ENCODE measurements at places on chromosomes 2 and 18.

DNA sequence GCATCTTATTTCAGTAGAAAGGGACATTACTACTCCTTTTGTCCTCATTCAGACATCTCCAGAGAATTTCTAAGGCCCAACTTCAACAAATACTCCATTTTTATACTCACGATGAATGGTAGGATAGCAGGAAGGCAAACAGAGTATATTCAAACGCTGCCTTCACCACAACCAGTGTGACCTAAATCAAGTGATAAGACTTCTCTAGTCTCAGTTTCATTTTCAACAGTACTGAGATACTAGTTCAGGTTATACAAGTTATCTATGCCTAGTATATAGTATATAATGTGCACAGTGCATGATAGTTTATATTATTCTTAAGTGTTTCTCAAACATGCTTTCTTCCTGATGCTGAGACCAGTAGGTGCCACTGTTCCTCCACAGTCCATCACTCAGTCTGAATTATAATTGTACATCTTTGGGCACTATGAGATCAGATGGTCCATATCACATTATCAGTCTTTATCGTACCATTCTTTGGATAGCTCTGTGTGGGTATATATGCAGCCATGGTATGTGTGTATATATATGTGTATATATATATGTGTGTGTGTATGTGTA is 66.3 kb upstream of the RPE start:
- DNase-seq: no peak

DNA sequence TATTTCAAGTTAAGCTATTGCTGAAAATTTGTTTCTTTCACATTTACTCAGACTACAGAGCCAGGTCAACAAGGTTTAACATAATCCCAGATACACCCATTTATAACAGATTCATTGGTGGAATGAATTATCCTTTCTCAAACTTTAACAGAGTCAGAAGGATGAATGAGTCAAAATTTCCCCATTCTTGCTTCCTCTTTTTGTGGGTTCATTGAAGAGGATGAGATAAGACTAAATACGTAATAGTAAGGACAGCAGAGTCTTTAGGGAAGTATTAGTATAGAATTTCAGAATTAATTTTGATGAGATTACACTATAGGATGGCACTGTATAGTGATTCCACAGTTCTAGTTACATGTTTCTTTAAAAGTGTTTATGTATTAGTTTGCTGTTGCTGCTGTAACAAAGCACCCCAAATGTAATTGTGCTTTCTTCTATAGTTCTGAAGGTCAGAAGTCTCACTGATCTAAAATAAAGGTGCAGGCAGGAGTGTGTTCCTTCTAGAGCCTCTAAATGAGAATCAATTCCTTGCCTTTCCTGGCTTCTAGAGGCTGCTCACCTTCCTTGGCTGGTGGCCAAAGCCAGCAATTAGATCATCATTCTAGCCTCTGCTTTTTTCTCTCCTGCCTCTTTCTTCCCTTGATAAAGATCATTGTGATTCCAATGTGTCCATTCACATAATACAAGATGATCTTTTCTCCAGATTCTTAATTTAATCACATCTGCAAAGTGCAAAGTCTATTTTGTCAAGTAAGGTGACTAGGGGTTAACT is 309.3 kb upstream of the PIK3C3 start:
- DNase-seq: no peak

GRCh38 chr18:53948991-53949390 is 275.5 kb downstream of the MBD2 start:
- no peak for DNase-seq

- no peak for DNase-seq
Observed at GRCh38 chr18:59172664-59173249, 33.1 kb downstream of the SEC11C start.

DNA sequence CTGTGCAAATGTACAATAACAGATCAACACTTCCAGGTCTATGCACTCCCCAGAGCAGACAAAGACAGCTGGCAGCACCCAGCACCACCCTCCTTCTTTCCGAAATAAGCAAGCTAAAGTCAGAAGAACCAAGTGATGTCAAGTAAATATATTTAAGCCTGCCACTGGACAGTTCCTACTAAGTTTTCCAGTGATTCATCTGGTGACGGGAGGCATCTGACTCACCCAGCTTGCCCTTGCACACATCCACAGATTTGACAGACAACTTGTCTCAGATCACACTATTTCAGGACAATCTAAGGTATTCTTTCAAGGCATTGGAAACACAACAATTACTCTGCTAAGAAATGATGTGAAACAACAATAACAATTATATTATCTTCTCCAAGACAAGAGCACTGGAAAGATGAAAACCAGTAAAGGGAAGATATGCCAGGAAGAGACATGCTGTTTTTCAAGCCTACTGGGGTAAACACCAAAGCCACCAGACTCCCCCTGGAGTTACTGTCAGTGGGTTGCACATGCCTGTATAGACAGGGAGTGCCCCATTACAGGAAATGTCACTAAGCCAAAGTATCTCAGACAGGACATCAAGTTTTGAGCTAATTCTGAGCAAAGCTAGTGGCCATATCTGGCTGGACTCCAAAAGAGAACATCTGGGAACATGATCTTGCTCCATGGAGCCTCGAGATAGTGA is 287.9 kb upstream of the KLHL29 start:
- DNase-seq: no peak

DNA sequence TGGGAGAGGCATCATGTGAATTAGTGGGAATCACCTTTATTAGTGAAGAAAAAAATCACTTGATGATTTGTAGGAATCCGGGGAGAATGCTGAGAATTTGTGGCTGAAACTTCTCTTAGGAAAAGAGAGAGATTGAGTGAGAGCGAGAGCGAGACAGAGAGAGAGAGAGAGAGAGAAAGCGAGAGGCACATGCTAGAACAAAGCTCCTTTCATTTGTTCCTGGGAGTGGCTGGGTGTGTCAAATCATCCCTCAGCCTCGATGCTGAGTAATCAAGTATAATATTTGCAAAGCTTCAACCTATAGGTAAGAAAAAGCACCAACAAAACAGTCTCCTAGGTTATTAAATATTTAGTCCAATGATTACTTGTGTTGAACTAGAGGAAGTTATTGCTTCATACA is 4.4 kb upstream of the SERPINB5 start:
- no peak for DNase-seq

DNA sequence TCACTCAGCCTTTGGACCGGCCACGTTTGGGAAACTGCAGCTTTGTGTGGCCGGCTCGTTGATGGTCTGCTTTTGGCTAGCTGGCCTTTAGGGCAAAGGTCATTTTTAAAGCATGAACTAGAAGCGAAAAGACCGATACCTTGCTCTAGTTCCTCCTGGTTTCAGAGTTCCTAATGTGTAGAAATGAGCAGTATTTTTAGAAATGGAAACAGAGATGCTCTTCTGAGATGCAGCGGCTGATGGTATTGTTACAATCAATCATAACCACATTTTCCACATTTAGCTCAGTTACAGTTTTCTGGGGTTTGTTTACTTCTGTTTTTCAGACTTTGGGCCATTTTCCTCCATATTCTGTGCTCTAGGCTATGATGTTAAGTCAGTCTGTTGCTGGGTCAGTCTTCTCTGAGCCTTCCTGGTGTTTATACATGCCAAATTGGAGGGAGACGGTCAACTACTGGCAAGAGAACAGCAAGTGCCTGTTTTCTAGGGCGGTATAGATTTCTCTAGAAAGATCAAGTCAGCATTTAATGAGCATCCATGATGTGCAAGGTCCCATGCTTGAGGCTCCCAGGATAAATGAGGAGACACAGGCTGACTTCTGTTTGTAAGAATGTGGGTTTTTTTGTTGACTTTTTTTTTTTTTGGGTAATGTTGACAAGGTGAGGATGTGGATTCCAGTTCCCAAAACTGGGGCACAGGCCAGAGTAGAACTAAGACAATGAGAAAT is 28.0 kb downstream of the RNF144A start:
- no peak for DNase-seq

DNA sequence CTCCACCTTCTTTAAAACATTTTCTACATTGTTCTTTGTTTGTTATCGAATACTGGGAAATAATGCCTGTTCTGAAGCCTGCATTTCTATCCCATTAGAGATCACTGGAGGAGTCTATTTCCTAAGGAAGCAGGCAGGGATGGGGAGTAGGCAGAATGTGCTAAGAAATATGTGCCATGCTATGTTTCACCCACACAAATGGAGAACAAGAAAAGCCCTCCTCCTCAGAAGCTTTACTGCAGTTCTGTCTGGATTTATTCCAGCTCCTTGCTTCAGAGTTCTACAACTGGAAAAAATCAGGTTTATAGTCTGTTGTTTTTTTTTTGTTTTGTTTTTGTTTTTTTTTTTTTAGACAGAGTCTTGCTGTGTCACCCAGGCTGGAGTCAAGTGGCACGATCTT is 825.1 kb downstream of the SLC4A3 start:
- DNase-seq: no peak

DNA sequence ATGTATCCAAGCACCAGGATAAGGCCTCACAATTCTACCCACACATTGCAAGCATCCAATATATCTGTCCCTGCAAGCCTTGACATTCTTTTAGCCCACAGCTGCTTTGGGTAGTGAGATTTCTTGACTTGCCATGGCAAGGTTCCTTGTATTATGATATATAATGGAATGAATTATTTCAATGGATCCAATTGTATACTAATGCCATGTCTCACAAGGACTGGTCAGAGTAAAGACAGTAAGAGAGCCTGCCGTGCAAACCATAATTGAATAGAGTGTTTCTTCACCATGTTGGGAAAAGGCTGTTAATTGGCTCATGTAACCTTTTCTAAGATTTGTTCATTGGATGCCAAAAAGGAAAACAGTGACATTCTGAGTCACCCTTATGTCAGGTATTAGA is 64.3 kb upstream of the RBBP8 start:
- DNase-seq: no peak

GRCh38 chr18:58827428-58827827 is 37.2 kb upstream of the ZNF532 start:
- no peak for DNase-seq

GRCh38 chr18:47826157-47827074 is 104.0 kb downstream of the SMAD2 start:
- no peak for DNase-seq

- DNase-seq: no peak
Observed at GRCh38 chr2:11203480-11203879, 48.2 kb downstream of the SLC66A3 start.

- DNase-seq: no peak
Observed at GRCh38 chr2:168601741-168602140, 145.7 kb downstream of the CERS6 start.

- DNase-seq: no peak
Observed at GRCh38 chr2:55108456-55109160, 58.4 kb upstream of the RTN4 start.

GRCh38 chr18:13481820-13482617 is 244.3 kb downstream of the FAM210A start:
- no peak for DNase-seq

DNA sequence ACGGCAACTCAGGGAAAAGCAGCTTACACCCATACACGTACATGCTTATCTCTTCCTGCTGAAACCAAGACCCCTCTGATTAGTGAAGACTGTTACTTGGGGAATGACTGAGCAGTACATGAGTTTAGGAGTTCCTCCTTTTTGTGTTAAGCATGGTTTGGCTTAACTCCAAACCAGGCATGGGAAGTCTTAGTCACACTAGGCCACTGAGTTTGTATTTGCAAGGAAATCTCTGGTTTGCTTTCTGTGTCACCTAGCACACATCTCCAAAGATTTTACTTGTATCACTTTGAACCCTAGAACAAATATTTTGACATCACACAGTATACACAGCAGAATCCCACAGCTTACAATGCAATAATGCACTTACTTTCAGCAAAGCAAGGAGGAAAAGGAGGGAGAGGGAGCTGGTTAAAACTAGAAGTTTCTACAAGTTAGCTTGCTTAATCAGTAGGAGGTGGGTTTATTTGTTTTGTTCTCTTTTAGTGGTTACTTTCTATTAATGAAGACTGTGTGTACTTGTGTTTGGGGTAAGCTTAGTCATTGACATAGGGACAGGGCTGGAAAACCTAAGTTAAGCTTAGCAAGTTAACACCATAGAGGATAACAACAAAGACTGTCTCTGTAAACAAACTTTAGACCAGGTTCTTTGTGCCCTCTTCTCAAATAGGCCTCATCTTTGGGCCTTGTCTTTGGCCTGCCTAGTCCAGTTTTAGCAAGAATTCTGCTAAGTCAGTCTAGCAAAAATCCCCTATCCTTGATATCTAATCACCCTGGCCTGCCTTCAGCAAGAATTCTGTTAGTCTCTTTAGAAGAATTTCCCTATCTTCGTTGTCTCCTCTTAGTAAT is 219.4 kb downstream of the MREG start:
- no peak for DNase-seq

- DNase-seq: no peak
Observed at GRCh38 chr2:153575171-153575853, 96.8 kb upstream of the RPRM start.

DNA sequence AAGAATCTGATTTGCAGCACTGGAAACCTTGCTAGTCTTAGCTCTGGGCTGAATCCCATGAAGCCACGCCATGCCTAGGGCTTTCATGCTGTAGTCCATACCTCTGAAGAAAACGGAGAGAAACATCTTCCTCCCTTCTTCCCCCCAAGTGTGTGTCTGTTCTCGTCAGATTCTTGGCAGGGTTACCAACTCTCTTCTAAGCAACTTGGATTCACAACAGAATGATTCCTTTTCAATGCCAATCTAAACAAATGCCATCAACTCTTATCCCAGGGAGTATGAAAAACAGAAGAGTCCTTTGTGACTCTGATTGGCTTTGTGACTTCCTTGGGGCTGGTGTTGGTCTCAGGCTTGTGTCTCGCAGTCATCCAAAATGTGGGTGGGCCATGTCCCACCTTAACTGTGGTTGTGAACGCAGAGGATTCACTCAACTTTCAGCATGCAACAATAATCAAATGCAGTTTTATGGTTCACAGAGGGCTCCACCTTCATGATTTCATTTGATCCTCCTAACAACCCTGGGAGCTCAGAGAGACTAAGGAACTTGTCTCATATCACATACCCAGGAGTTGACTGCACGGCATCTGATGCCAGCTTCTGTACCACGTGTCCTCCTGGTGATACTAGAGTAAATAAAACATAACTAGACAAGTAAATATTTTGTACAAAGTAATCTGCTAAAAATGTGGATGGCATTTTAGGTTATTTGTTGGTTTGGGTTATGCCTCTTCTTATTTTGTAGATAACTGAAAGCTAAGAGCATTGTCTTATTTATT is 186.0 kb upstream of the TNP1 start:
- DNase-seq: no peak

- no peak for DNase-seq
Observed at GRCh38 chr2:60426880-60427279, 126.6 kb downstream of the BCL11A start.

DNA sequence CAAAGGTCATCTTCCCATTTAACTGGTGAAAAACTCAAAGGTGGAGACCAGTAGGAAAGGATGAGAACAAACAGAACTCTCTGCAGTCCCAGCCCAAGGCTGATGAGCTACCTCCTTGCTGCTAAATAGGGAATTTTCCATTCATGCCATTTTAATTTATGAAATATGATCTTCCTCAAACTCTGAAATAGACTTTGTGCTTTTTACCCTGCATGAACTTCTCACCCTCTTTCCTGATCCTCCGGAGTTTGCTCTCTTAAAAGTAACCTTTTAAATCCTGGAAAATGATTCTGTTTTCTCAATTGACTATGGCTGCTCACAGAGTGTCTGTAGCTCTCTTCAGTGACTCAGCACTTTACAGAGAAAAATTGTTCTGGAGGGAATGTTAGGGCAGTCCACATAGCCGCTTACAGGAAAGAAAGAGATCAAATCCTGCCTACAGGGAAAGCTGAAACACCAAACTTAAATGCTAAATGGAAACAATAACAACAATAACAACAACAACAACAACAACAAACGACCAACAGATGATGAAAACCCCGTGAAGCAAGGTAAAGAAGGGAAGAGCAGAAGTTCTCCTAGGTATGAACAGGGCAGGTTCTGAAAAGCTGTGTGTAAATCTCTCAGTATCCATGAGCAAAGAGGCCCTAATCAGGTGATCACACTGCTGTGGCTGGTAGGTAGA is 79.8 kb upstream of the SESTD1 start:
- DNase-seq: no peak

- peak; percentile 50 for DNase-seq
Observed at GRCh38 chr2:233142355-233142897, 82.3 kb downstream of the INPP5D start.
